HT-29 (cell line): ENCODE measurements at places on chromosomes 6 and 20. TPM values are rescaled to one million over a fixed set of nuclear protein-coding genes. Genes with fewer than 3 reads are reported as not detected.
A peak's percentile ranks its signal among the peaks of the same experiment; 100 is the strongest.

DNA sequence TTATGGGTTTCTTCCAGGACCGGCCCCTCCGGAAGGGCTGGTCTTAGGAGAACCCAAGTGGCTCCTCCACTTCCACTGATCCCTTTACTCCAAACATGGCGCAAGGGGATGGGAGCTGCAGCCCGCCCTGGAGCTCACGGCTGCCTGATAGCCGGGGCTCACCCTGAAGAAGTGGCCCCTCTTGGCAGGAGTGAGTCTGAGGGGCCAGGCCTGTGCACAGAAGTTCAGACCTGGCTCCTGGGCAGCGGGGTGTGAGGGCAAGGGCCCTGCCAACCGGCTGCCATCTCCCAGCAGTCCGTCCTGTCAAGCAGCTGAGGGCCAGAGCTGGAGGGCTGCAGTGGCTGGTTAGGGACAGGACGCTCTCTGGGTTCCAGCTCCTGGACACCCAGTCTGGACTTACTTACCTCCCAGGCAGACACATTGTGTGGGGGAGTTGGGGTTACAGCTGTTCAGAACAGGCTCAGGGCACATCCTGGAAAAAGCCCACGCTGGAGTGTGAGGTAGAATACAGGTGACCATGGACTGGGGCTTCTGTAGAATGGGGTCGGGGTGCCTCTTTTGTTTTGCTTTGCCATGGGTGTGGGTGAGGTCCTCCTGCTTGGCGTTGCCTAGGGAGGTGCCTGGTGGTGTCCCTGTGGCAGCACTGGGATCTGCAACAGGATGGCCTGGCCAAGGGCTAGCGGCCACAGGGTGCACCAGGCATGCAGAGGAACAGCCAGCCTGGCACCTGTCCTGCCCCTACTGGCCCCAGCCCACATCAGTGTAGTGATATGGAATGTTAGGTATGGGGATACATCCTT, 88.4 kb downstream of the ASXL1 start:
- no peak for DNase-seq

- DNase-seq = no peak
Observed at GRCh38 chr20:38223743-38224100, 36.8 kb downstream of the KIAA1755 start.

The TRIM10 gene
- total RNA-seq = 1.2 and 2.1 TPM in 2 replicates

The LHFPL5 gene
- total RNA-seq = 0.16 and 0.58 TPM in 2 replicates

DNA sequence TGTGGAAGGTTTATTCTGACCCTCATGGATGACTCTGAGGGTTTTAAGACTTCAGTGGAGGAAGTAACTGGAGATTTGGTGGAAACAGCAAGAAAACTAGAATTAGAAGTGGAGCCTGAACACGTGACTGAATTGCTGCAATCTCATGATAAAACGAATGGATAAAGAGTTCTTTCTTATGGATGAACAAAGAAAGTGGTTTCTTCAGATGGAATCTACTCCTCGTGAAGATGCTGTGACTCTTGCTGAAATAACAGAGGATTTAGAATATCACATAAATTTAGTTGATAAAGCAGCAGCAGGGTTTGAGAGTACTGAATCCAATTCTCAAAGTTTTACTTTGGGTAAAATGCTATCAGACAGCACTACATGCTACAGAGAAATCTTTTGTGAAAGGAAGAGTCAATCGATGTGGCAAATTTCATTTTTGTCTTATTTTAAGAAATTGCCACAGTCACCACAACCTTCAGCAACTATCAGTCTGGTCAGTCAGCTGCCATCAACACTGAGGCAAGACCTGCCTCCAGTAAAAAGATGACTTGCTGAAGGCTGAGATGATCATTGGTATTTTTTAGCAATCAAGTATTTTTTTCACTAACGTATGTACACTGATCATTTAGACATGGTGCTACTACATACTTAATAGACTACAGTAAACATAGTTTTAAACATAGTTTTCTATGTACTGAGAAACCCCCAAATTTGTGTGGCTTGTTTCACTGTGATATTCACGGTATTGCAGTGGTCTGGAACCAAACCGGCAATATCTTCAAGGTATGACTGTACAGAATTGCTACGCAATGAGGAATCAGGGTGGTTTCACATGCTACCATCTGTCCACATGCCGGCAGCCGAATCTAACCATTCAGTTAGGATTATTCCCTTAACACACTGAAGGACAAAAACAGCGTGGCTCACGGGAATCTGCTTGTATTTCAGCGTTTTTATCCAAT, 149.0 kb downstream of the MYB start:
- no peak for DNase-seq

- DNase-seq = no peak
Observed at GRCh38 chr6:21085211-21085610, 508.3 kb upstream of the SOX4 start.

The MYT1 gene
- total RNA-seq = 2.8 and 5.8 TPM in 2 replicates

DNA sequence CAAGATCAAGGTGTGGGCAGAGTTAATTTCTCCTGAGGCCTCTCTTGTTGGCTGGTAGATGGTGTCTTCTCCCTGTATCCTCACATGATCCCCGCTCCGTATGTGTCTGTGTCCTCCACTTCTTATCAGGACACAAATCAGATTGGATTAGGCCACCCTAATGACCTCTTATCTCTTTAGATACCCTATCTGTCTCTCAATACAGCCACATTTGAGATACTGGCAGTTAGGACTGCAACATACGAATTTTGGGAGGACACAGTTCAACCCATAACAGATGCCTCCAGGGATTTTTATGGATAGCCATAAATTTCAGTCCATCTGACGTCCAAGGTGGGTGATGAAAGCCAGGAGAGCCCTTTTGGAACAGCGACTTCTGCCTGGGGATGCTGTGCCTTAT, 369.0 kb downstream of the NRN1 start:
- no peak for DNase-seq

The FERMT1 gene
- 69.1 and 72.0 TPM in 2 replicates for total RNA-seq

The DNAH8 gene
- under 0.01 TPM in 1 of 2 replicates, not detected in the other for total RNA-seq

GRCh38 chr6:75657327-75657726, 55.6 kb downstream of the SENP6 start:
- DNase-seq = no peak

The TPD52L2 gene
- 151 and 156 TPM in 2 replicates for total RNA-seq

GRCh38 chr6:41744236-41744787, 2.9 kb downstream of the PGC start:
- no peak for DNase-seq

DNA sequence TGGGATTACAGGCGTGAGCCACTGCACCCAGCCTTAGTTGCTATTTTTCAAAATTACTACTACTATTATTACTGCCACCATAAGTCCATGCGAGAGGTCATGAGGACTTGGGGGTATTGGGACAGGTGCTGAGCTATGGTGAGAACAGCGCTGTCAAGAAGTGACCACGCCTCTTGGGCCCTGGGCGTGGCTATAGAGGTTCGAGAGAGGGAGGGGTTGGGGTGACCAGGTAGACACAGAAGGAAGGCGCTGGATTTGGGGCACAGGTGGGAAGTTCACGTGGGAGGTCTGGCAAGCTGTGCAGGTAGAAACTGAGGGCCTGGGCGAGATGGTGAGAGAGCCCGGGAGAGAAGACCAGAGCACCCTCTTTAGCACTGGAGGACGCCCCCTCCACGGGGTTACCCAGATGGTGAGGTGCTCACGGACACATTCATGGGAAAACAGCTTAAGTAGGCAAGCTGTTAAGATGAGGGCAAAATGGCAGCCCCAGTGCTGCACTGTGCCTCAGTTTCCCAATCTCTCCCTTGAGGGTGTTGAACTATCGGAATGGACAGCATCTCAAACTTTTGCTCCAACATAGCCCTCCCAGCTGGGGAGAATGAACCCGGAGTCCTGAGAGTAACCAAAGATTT, 61.0 kb downstream of the RAB44 start:
- no peak for DNase-seq

DNA sequence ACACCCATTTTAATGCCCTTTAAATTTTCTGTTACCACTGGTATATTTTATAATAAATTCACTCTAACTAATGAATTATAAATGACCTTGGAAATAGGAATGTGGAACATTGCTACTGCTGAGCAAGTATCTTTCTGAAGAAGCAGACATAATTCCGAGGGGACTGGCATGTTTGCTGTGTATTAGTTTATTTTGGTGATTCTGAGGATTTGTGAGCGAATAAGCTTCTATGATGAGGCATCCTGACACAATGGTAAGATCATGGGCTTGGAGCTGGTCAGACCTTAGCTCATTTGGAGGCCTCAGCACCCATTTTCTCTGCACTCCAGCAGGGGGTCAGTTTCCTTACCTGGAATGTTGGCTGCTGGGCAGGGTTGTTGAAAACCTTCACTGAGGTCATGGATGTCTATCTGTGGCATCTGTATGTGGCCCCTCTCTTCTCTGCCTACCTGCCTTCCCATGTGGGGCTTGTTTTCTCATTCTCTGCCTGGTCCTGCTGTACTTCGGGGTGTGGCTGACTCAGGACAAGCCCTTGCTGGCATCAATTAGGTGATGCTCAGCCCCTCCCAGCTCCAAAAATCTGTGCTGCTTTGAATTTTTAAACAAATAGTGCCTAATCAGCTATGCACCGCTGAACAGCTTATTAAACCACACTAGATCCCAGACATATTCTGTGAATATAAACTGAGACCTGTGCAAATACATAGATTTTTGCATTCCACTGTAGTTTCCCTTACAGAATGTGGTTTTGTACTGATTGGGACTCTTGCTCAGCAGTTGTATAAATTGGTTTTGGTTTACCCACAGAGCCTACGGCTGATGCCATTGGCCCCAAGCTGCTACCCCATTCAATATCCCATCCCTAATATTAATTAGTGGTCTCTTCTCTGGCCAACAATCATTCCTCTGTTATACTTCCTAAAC, 10.7 kb downstream of the ARID1B start:
- no peak for DNase-seq

GRCh38 chr6:310671-311070, 18.4 kb downstream of the DUSP22 start:
- DNase-seq = no peak

The KCNG1 gene
- not detected in 2 replicates for total RNA-seq

- DNase-seq = peak; percentile 92
Observed at GRCh38 chr6:85405175-85405852, 44.6 kb upstream of the NT5E start.

DNA sequence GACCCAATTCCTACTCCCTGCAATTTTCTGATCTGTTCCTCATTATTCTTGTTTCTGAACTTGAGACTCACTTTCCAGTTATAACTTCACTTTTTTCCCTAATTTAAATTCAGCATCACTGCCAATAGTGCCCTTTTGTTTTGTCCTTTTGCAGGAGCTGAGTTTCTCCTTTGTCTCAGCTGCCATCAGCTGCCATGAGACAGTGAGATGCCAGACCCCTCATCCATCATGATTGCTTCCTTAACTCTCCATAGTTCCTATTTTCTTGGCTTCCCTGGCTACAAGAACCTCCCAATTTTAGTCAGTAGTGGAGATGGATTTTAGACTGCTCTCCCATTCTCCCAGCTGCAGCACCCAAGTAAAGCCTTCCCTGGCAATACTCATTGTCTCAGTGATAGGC, 518.1 kb downstream of the HDGFL1 start:
- no peak for DNase-seq

DNA sequence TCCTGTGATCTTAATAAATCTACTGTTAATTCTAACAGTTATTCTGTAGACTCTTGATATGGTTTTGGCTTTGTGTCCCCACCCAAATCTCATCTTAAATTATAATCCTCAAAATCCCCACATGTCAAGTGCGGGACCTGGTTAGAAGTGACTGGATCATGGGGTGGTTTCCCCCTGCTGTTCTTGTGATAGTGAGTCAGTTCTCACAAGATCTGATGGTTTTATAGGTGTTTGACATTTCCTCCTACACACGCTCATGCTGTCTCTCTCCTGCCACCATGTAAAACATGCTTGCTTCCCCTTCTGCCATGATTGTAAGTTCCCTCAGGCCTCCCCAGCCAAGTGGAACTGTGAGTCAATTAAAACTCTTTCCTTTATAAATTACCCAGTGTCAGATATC, 10.5 kb upstream of the EPB41L2 start:
- no peak for DNase-seq

- no peak for DNase-seq
Observed at GRCh38 chr6:13072686-13073347, 255.5 kb downstream of the TBC1D7 start.

DNA sequence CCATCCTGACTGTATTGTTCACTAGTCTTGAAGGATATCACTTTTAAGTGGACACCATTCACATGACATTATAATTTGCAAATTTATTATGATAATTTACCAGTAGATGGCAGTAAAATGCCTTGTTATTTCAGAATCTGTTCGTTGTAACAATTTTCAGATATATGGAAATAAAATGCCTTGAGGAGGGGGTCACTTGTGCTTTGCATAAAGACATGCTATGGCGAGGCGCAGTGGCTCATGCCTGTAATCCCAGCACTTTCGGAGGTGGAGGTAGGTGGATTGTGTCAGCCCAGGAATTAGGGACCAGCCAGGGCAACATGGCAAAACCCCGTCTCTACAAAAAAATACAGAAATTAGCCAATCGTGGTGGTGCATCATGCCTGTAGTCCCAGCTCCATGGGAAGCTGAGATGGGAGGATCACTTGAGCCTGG, 9.0 kb upstream of the NCOA6 start:
- peak; percentile 68 for DNase-seq

GRCh38 chr6:149014631-149015534, 268.1 kb downstream of the UST start:
- DNase-seq = no peak
